ENCODE measurements at places on chromosomes 1 and 21.

GRCh38 chr1:93977598-93977945 lies 68.3 kb upstream of the GCLM start:
- DNase-seq = no peak

GRCh38 chr1:203378556-203379245 lies 27.8 kb upstream of the FMOD start:
- DNase-seq = no peak

DNA sequence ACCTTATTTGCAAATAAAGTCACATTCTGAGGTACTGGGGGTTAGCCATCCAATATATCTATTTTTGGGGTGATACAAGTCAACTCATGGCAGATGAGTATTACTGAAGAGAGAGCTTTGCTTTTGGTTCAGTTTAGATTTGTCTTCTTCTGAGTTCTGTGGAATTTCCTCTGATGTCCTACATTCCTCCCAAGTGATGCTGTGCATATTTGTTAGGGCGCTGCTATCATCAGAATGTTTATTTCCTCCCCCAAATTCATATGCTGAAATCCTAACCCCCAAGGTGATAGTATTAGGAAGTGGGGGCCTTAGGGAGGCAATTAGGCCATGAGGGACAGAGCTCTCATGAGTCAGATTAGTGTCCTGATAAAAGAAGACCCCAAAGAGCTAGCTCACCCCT lies 96.2 kb upstream of the WLS start:
- no peak for DNase-seq

DNA sequence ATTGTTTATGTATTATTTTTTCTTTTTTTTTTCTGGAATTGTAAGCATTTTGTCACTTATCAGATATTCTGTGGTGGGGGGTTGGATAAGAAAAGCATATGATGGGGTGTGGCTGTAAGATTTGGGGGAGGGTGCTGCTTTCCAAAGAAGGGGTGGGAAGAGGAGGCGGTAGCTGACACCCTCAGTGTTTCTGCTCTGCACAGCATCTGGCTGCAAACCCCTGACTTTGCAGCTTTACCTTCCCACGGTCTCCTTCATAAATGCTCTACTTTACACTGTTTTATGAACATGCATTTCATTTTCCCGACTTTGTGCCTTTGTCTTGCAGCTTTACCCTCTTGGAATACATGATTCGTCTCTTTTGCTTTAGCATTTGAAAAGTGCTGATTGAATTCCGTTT lies 7.6 kb downstream of the FMN2 start:
- no peak for DNase-seq

Measured in stimulated activated CD8-positive, alpha-beta memory T cell treated with anti-CD3 and anti-CD28 coated beads, Interleukin-15, amount 100 ng/mL, for 4 hours (primary cell).